ENCODE measurements at places on chromosomes 12 and 14.

DNA sequence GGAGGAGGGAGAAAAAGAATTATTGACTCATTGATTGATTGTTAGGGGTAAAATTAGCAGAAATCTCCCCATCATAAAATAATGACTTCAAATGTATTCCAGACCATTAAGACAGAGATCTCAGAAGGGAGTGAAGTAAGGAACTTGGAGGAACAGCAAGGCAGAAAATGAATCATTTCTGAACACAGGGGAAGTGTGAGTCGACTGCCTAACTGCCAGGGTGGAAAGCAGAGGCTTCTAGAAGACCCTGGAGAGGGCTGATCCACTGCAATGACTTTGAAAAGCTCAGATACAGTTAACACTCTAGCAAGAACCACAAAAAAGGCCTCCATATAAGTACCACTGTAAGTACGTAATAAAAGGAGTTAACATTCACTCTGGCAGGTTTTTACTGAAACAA, 9.7 kb downstream of the GLTP start:
- DNase-seq: no peak

GRCh38 chr12:115155665-115156645, 472.0 kb upstream of the TBX3 start:
- DNase-seq: no peak

DNA sequence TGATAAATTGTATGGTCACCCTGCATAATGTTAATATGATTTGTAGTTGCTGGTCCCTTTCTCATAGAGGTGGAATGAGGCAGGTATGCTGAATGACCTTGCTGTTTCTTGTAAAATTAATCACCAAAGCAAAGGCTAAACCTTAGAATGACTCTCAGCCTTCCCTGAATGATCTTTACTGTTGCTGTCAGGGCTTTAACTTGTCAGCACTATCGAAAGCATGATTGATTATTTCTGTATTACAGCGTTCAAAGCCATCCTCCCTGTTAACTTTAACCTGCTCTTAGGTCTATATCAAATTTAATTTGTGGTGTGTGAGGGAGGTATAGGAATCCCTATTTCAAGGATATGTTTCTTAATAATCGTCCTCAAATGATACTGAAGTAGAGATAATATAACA, 23.1 kb downstream of the RASSF8 start:
- no peak for DNase-seq

- DNase-seq: no peak
Observed at GRCh38 chr12:89960011-89960507, 251.4 kb upstream of the ATP2B1 start.

DNA sequence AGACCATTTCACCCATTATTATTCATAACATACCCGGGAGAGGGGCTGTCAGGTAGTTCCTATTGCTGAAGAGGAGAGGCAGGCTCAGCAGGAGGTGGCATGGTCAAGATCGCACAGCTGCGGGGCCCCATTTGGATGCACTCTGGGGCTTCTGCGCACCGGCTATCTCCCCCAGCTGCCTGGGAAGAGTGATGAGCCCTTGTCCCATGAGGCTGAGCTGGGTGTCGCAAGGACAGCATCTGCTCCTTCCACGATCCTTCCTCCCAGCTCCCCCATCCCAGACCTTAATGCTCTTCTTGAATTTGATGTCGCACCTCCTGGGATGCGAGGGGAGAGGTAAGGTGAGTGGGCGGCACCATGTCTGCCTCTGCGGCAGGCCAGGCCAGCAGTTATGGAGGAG, 62.6 kb downstream of the SLC24A4 start:
- DNase-seq: no peak

Measured in C1 segment of cervical spinal cord (tissue), 14 donors.